ENCODE measurements at places on chromosomes 16 and 17. TPM values are rescaled to one million over a fixed set of nuclear protein-coding genes. Genes with fewer than 3 reads are reported as not detected.

DNA sequence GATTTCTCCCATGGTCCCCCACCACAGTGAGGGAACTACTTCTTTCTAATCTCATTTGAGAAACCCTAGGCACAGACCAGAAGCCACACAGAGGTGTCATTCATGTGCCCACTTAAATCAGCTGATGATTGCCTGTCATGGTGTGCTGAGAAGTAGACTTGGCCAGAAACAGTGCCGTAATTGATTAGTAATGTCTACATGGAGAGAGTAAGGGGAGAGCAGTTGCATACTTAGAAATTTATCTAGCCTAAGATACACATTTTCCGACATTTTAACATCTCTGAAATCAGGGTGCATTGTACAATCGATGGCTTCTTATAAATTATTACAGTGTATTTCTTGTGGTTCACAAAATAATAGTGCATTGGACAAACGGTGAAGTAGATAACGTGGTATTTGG lies 271.8 kb downstream of the IRF8 start:
- no peak for DNase-seq
- peaks cover 4% of the 10 kb centered on the region for H3K4me1 ChIP-seq
- H3K27me3 ChIP-seq, result peaks cover 3% of the 10 kb centered on the region
- H3K4me3 ChIP-seq, result no peak overlapping the region
- no peak overlapping the region for H3K27ac ChIP-seq
- H3K36me3 ChIP-seq, result no peaks in the 10 kb centered on the region

DNA sequence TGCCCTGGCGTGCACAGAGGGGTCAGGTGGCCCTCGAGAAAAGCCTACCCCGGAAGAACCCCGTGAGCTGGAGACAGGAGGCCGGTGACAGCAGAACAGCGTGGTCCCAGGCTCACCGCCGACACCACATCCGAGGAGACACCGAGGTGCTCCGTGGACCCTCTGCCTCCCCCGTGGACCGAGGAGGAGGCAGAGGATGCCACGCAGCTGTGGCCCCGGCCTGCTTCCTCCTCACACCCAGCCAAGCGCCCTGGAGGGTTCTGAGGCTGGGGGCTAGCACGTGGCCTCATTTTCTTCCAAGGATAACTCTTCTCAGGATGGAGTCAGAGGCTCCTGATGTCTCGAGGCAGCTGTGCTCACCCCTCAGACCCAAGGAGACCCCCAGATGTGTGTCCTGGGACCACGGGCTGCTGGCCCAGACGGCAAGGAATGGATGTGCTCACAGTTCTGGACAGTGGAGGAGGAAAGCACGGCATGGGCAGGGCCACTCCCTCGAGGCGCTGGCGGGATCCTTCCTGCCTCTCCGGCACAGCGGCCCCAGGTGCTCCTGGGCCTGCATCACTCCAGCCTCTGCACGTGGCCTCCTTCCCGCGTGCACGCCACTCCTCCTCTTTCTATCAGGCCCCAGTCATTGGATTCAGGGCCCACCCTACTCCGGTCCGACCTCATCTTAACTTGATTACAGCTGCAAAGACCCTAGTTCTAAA lies 4.4 kb upstream of the PVALEF start:
- H3K36me3 ChIP-seq, result no peaks in the 10 kb centered on the region
- no peak for DNase-seq
- no peak overlapping the region for H3K27ac ChIP-seq
- H3K4me3 ChIP-seq, result no peak overlapping the region
- no peaks in the 10 kb centered on the region for H3K4me1 ChIP-seq
- H3K27me3 ChIP-seq, result peaks cover 7% of the 10 kb centered on the region

DNA sequence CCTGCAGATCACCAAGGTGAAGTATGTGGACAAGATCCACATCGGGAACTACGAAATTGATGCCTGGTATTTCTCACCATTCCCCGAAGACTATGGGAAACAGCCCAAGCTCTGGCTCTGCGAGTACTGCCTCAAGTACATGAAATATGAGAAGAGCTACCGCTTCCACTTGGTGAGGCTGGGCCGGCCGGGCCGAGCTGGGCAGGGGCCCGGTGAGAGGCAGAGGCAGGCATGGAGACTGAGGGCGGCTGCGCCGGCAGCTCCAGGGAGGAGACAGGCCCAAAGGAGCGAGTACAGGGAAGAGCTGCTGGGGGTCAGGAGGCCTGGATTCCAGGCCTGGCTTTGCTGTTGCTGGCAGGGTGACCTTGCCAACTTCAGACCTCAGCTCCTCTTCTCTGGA lies 8.3 kb downstream of the PRSS8 start:
- H3K36me3 ChIP-seq, result peaks cover 7% of the 10 kb centered on the region
- DNase-seq, result no peak
- no peak overlapping the region for H3K27ac ChIP-seq

Gene CLEC18B
- 0.67 TPM for total RNA-seq

DNA sequence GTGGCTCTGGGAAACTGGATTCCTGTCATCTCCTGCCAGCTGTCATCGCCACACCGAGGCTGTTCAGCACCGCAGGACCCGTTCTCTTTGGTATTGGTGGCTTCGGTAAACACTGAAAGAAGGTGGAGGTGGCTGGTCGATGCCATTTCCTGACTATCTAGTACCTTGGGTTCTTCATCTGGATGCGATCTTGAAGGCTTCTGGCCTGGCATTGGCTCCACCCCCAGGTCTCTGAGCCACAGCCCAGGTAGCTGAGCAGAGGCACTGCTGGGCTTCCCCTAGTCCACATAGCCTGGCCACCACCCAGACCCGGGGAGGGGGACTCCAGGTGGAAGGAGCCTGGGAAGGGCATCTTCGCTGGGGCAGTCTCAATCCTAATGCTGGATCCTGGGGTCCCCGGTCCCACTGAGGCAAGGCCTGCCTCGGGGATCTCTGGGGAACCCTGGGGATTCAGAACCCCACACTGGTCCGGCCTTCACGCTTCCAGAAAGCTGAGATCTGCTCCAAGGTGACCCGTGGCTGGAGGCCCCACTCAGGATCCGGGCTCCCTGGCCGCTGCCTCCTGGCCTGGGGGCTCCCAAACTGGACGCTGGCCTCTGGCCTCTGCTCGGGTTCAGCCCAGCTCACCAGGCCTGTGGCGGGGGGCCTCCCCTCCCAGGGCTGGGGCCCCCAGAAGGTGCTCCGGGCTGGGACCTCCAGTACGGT lies 1.8 kb downstream of the C16orf54 start:
- peaks cover 46% of the 10 kb centered on the region for H3K36me3 ChIP-seq
- DNase-seq, result peak; percentile 49
- H3K4me1 ChIP-seq, result peaks cover 68% of the 10 kb centered on the region
- peak overlapping the region; percentile 61 for H3K27ac ChIP-seq
- peak overlapping the region; percentile 99 for H3K4me3 ChIP-seq

Gene SYCE1L
- 3.8 TPM for total RNA-seq

Gene SALL1
- not detected for total RNA-seq

DNA sequence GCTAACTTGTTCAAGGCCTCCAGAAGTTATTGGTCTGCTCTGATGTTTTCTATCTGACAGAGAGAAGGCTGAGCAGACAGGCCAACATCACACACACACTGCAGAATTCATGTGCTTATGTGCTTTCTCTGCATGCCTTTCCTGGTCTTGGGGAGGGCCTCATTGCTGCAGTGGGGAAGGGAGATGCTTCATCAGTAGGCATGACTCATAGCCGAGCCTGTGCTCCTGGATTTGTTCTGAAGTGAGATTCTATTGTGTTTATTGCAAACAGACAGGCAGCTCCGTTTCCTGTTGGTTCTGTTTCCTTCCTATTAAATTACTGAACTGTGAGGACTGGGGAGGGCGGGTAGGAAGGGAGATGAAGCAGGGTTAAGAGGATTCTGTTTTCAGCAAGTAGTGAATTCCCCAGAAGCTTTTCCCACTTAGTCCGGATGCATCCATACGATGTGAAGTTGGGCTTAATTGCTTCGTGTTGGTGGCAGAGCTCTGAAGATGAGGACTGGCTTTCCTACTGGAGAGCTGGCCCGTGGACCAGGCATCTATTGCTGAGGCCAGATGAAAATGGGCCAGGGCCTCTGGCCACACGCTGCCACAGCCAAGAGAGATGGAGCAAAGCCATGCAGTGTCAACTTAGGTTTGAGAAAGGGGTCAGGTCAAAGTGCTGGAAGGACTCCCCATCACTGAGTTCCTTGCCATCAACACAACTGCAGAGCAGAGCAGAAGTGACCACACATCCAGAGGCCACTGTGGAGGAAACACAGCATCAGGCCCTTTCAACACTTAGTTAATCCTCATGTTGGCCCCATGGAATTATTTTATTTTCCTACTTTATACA lies 179.3 kb downstream of the UTP18 start:
- H3K27me3 ChIP-seq, result peaks cover 7% of the 10 kb centered on the region
- H3K4me3 ChIP-seq, result no peak overlapping the region
- H3K4me1 ChIP-seq, result peaks cover 12% of the 10 kb centered on the region
- no peaks in the 10 kb centered on the region for H3K36me3 ChIP-seq
- DNase-seq, result no peak

DNA sequence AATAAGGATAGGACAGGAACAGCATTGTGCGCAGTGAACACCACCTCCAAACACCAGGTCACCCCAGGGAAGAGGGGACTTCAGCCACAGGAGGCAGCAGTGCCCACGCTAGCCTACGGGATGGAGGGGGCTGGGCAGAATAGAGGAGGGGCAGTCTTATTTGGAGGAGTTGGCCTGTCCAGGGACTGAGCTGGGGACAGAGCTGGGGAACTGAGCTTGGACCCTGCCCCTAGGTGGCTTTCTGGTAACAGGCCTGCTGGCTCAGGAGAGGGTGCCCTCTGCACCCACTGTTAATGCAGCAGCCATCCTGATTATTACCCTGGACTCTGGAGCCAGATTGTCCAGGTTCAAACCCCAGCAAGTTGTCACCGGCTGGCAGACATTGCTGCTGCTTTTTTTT lies 9.3 kb downstream of the CCDC102A start:
- no peaks in the 10 kb centered on the region for H3K27me3 ChIP-seq
- peaks cover 7% of the 10 kb centered on the region for H3K36me3 ChIP-seq
- DNase-seq, result no peak
- H3K4me3 ChIP-seq, result no peak overlapping the region
- H3K27ac ChIP-seq, result no peak overlapping the region

DNA sequence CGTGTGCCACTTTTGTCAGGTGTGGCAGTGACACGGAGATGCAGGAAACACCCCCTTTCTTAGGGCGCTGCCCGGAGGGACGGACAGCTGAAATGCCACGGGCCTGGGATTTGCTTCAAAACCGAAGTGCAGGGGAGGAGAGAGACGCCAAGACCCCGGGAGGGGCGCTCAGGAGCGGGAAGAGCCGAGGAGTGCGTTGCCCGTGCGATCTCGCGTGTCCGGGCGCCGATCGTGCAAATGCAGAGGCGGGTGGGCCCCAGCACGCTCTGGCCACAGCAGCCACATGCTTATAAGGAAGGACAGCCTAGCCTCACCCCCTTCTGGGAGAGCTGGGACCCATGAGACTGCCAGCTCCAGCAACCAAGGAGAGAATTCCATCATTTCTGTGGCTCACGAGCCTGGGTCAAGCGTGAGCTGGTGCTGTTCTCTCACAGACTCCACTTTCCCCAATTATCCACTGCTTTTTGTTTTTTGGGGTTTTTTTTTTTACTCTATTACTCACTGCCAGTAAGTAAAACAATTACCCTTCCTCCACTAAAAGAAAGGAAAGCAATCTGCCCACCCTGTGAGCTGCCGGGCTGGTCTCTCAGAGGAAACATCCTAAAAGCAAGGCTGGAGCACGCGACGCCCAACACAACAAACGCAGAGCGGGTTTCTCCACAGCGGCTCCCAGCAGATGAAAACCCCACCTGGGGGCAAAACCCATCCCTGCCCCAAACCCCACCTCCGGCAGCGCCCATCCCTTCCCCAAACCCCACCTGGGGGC lies 27.2 kb upstream of the C16orf95 start:
- H3K4me1 ChIP-seq, result peaks cover 18% of the 10 kb centered on the region
- DNase-seq, result no peak
- peak overlapping the region; percentile 46 for H3K27ac ChIP-seq
- peaks cover 26% of the 10 kb centered on the region for H3K36me3 ChIP-seq
- peak overlapping the region; percentile 39 for H3K4me3 ChIP-seq
- H3K27me3 ChIP-seq, result no peaks in the 10 kb centered on the region

DNA sequence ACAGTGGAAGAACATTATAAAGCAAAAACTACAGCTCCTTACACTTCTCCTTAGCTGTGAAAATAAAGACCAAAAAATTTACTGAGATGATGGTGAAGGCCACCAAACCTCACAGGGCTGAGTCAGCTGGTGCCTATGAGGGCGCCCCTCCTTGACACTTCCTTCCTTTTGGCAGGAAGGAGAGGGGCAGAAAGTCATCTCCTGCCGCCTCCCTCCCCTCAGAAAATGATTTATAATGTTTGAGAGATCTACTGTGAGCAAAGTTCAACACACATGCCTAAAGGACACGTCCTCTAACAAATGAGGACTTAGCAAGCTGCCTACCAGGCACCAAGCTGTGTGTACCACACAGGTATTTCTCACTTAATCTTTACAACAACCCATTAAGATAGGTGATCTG lies 245.7 kb downstream of the PRKCA start:
- H3K36me3 ChIP-seq, result peaks cover 30% of the 10 kb centered on the region
- peaks cover 54% of the 10 kb centered on the region for H3K4me1 ChIP-seq
- H3K4me3 ChIP-seq, result peak overlapping the region; percentile 36
- no peaks in the 10 kb centered on the region for H3K27me3 ChIP-seq
- peak overlapping the region; percentile 76 for H3K27ac ChIP-seq

Gene HIC1
- total RNA-seq, result 122 TPM

- no peak overlapping the region for H3K4me3 ChIP-seq
- peaks cover 14% of the 10 kb centered on the region for H3K4me1 ChIP-seq
- no peak overlapping the region for H3K27ac ChIP-seq
These were observed 16.1 kb downstream of the ITGB4 start for GRCh38 chr17:75737133-75737962.

GRCh38 chr16:67822511-67822910 lies 15.8 kb downstream of the TSNAXIP1 start:
- no peaks in the 10 kb centered on the region for H3K27me3 ChIP-seq
- H3K27ac ChIP-seq, result no peak overlapping the region
- H3K4me3 ChIP-seq, result no peak overlapping the region
- no peak for DNase-seq

DNA sequence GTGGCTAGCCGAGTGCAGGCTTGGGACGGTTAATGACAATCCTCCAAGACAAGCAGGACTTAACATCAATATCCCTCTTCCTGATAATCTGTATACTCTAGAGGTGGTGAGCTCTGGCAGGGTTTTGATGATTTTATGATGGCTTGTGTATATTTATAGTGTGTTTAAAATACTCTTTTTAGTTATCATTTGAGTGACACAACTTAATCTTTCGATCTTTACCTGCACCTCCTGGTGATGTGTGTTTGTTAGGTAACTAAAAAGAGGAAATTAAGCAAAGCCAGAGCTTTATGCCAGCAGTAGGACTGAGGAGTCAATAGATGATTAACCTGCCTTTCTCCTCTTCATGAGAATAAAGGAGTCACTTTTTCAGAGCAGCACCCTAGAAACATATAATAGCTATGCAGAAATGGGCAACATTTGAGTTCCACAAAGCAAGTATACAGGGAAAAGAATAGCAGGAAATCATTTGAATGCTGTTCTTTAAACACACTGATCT lies 210.5 kb downstream of the IRX3 start:
- H3K4me1 ChIP-seq, result no peaks in the 10 kb centered on the region
- no peak for DNase-seq
- no peaks in the 10 kb centered on the region for H3K27me3 ChIP-seq
- no peaks in the 10 kb centered on the region for H3K36me3 ChIP-seq
- no peak overlapping the region for H3K27ac ChIP-seq
- H3K4me3 ChIP-seq, result no peak overlapping the region

- peak overlapping the region; percentile 74 for H3K27ac ChIP-seq
- peak; percentile 62 for DNase-seq
- peaks cover 47% of the 10 kb centered on the region for H3K4me1 ChIP-seq
- peaks cover 48% of the 10 kb centered on the region for H3K27me3 ChIP-seq
- H3K36me3 ChIP-seq, result no peaks in the 10 kb centered on the region
- H3K4me3 ChIP-seq, result peak overlapping the region; percentile 95
These were observed 2.7 kb upstream of the HES7 start for GRCh38 chr17:8126491-8127066.

- H3K4me1 ChIP-seq, result no peaks in the 10 kb centered on the region
- H3K36me3 ChIP-seq, result peaks cover 5% of the 10 kb centered on the region
- H3K27ac ChIP-seq, result no peak overlapping the region
- no peak for DNase-seq
These were observed 98.0 kb downstream of the KPNA2 start for GRCh38 chr17:68133346-68134045.

Gene ABCC12
- total RNA-seq, result not detected
